ENCODE measurements at places on chromosomes 1 and 21.

DNA sequence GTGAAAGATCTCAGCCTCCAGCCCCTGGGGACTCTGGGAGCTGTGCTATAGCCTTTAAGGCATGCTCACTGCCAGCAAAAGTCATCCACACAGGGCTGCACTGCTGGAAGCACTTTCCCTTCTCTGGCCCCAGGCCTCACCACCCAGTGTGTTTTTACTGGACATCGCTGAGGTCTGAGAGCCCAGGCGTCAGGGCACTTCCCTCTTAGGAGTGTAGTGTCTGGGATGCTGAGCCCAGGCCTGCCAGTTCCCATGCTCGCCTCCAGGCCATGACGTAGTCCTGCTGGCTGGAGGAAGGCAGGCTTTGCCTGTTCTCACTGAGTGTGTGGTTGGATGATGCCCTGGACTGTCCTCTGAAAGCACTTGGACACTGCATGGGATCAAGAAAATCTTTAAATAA is 101.2 kb downstream of the GDAP2 start:
- no peak for DNase-seq

DNA sequence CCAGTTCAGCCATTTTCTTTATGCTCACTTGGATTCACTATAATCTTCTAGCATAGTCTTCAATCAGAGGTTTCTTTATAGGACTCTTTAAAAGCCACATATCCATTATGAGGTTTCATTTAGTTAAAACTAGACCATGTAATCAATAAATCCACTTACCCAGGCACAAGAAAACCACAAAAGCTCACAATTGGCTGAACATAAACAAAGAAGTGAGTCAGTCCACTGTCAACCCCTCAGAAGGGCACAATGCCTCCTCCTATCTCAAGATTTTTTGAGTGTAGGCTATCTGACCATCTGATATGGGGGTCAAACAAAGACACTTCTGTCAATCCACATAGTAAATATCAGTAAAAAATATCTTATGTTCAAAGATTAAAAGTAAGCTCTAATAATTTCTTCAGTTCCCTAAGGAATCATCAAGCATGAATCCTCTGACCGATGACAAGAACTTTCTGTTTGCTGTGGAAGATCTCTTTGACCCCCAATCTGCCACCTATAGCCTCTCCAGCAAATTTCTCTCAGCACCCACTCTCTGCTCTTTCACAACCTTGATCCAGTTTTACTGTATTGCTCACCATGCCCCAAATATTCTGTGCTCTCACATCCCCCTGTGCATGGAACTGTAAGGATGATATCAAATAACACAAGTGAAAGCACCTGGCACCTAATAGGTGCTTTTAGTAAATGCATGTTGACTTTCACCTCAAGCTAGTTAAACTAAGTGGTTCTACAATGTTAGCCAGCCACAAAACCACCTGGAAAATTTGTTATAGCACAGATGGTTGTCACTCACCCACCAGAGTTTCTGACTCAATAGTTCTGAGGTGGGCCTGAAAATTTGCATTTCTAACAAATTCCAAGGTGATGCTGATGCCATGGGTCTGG is 16.7 kb downstream of the RAB3B start:
- no peak for DNase-seq

- no peak for DNase-seq
Measured at GRCh38 chr1:228272331-228272791, 64.5 kb downstream of the OBSCN start.

DNA sequence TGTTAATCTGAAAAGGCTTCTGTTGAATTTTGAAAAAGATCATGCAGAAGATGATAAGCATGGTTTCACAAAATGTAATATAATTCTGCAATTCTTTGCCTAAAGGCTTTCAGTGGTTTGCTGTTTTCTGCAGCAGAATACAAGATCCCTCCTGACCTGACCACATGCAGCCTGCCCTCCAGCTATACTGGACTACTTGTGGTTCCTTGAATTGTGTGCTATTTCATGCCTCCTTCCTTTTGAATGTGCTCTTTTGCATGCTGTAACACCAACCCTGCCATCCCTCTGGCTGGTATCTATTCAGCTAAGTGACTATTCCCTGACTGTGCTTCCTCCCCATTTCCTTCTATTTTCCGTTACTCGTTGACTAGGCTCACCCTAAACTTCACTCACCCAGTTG is 55.5 kb downstream of the CACNA1E start:
- DNase-seq: no peak

- no peak for DNase-seq
Measured at GRCh38 chr1:174297351-174297750, 138.0 kb downstream of the RABGAP1L start.

- DNase-seq: no peak
Measured at GRCh38 chr1:229758101-229759036, 132.3 kb downstream of the URB2 start.

- no peak for DNase-seq
Measured at GRCh38 chr1:88302843-88303486, 381.1 kb upstream of the PKN2 start.

DNA sequence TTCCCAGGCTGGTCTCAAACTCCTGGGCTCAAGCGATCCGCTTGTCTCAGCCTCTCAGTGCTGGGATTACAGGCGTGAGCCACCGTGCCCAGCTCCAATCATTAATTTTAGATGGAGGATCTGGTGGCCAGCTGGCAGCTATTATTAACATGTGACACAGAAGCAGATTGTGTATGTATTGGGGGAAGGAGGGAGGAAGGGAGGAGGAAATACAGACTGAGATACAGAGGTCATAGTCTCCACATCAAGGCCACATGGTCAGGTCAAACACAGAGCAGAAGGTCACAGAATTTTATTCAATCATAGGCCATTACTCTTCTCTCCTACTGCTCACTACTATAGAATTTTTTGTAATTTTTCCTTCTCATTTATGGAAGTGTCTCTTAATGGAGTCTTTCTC is 57.9 kb upstream of the ADORA3 start:
- no peak for DNase-seq

DNA sequence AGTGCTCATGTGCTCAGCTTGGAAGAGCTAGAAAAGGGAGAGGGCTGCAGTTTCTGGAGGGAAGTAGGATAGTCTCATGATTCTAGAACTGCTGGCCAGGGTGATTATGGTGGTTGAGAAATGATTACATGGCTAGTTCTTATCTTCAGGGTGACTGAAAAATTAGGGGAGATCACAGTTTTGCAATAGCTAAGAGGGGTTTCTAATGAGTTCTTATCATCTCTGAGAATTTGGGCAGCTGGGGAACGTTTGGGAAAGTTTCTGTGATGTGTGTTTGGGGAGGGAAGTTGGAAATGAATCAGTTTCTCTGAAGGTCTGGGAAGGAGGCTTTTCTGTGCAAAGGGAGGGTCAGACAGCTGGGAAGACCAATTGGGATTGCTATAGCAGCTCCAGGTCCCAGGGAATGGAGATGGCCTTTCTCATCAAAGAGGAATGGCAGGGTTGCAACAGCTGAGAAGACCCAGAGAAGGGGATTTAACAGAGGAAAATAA is 7.6 kb upstream of the RHOU start:
- no peak for DNase-seq

DNA sequence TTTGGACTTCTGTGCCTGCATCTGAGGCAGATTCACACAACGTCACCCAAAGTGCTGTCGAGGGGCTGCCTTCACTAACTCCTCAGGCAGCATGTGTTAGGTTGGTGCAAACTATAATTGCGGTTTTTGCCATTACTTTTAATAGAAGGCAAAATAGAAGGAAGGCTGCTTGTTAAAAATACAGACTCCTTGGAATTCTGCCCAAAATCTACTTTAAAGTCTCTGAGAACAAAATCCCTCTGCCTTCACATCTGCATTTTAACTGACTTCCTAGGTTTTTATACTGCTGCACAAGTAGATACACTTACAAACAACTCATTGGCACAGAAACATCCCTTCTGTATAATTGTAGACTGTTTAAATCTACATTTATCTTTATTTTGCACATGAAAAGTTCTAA is 41.3 kb upstream of the SLC19A2 start:
- no peak for DNase-seq

- no peak for DNase-seq
Measured at GRCh38 chr1:121443001-121443540, 258.3 kb downstream of the SRGAP2C start.

DNA sequence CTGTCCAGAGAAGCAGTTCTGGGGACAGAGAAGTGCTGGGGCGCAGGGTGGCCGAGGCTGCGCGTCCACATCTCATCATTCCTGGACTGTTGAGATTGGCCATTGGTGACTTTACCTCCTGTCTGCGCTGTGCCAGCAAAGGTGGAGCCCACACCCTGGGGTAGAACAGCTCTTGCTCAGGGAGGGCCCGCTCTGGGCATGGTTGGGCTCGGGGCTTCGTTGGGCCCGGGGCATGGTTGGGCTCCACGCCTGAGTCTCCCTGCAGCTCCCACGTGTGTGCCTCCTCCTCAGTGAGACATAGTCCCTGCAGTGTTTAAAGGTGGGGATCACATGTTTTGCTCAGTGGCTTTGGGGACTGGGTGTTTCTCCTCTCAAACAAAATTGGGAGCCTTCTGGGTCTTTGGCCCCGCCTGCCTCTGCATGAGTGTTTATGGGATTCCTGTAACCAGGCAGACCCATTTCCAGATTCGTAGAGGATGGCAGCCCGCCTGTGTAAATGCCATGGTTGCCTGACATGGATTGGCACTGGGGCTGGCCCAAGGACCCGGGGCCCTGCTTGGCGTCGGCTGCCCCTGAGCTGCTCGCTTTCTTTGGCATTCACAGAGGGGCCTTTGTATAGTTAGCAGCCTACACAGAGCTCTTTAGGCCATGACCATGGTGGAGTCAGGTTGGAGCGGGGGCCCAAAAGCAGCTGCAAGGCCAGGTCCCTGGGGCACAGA is 104.6 kb downstream of the TLR5 start:
- DNase-seq: no peak

DNA sequence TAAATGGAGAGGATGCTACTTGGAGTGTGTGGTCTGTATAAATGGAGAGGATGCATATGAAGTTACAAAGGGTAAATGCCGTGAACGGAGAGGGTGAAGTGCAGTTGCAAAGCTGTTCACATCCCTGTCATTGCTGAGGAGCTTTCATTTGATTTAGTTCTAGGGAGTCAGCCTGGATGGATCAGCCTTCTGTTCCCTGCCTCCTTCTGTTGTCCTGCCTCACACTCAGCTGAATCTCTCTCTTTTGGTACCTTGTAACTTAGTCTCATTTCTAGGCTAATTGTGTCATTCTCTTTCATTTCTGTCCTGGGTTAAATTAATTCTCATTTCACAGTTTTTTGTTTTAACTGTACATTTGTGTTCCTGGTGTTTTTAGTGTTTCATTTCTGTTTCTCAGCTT is 133.2 kb upstream of the COL6A1 start:
- DNase-seq: no peak

DNA sequence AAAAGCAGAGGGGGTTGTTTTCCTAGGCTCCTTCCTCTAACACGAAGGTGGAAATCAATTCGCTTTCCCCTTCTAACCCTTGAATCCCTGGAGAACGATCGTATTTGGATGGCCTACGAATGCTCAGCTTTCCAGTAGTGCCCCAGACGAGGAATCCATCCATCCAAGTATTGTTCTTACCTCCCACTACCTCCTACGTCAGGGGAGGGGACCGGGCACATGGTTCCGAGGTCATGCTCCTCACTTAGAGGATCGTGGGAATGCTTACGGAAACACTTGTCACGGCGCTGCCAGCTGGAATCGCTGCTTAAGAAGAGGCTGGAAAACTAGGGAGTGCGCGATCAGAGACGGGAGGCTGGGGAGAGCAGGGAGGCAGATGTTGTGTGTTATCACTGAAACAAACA is 47.4 kb downstream of the CAPZB start:
- DNase-seq: no peak

DNA sequence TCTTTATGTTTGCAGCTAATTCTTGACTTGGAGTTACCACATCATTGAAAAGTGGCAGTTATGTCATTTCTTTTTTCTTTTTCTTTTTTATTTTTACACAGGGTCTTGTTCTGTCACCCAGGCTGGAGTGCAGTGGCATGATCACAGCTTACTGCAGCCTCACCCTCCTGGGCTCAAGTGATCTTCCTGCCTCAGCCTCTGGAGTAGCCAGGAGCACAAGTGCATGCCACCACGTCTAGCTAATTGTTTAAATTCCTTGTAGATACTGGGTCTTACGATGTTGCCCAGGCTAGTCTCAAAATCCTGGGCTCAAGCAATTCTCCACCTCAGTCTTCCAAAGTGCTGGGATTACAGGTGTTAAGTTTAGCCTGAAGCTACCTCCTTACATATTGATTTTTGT is 52.1 kb upstream of the KANK4 start:
- no peak for DNase-seq

GRCh38 chr1:4108331-4108730 is 208.3 kb upstream of the C1orf174 start:
- DNase-seq: no peak

DNA sequence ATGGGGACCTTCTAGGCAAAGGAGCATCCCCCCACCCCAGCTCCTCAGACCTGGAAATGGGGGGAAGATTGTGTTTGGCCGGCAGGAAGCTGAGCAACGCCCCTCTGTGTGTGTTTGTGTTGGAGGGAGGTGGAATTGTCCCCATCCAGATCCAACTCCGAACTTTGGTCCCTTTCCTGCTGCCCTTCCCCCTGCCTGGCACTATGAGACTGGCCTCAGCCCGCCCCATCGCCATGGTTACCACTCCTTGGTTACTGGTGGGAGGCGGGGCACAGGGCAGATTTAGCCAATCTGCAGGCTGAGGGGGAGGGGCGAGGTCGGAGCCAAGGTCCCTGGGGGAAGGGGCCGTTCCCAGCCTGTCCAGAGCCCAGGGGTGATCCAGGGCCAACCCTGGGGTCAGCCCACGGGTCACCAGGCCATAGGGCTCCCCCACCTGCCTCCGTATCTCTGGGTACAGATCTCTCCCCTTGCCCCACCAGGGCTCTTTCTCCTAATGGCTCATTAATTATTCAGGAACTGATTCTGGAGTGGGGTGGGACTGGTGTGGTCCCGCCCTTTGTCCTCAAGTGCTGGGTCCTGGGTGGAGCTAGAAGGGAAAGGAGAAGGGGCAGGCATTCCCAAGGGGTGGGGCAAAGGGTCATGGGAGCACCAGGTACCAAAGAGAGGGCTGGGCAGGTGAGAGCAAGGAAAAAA is 15.2 kb downstream of the PTPRF start:
- no peak for DNase-seq

- DNase-seq: no peak
Measured at GRCh38 chr1:192474080-192474683, 101.4 kb upstream of the RGS1 start.

DNA sequence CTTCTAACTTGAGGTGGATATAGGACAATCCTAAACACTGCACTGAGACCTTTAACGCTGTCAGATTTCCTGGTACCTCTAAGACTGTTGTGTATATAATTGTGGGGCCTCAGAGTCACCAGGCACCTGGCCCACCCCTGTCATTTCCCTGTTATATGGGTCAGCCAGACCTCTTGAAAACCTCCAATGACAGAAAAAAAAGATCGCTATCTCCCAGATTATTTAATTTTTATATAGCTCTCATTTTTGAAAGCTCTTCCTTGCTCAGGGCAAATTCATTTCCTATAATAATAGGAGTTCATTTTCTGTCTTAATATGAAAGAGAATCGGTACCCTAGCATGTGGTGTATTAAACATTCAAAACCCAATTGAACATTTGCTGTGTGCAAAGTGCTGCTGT is 56.7 kb downstream of the ZP4 start:
- DNase-seq: no peak

DNA sequence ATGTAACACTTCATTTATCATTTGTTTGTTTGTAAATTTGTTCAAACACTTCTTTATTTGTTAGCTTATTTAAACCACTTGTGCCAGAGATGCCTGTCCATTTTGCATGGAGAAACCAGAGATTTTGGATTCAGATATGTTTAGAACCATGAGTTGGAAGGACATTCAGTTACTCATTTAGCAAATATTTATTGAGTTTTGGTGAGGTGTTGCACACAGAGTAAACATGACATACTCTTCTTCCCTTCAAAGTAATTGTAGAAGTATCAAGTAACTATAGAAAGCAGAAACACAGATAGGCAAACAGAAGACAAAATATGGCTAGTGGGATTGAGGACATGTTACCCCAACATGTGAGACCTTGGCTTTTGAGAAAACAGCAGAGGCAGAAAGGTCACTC is 136.8 kb upstream of the USP25 start:
- DNase-seq: no peak
